Stimulated activated CD4-positive, alpha-beta T cell treated with anti-CD3 and anti-CD28 coated beads, Interleukin-4, amount 100 ng/mL, for 1 hour (primary cell): ENCODE measurements at places on chromosomes 12 and 14.

DNA sequence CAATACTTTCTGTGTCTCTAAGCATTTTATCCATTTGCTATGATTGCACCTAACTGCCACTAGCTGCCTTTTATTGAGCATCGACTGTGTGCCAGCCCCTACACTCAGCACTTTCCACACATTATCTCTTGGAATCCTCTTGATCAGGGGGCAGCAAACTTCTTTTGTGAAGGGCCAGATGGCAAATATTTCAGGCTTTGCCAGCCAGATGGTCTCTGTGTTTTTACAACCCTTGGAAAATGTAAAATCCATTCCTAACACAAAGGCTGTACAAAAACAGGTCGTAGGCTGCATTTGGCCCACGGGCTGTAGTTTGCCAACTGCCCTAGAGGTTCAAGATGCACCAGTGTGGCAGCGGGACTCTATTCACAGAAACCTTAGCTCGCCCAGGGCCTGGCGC lies 19.5 kb downstream of the FOXN4 start:
- no peak for DNase-seq

DNA sequence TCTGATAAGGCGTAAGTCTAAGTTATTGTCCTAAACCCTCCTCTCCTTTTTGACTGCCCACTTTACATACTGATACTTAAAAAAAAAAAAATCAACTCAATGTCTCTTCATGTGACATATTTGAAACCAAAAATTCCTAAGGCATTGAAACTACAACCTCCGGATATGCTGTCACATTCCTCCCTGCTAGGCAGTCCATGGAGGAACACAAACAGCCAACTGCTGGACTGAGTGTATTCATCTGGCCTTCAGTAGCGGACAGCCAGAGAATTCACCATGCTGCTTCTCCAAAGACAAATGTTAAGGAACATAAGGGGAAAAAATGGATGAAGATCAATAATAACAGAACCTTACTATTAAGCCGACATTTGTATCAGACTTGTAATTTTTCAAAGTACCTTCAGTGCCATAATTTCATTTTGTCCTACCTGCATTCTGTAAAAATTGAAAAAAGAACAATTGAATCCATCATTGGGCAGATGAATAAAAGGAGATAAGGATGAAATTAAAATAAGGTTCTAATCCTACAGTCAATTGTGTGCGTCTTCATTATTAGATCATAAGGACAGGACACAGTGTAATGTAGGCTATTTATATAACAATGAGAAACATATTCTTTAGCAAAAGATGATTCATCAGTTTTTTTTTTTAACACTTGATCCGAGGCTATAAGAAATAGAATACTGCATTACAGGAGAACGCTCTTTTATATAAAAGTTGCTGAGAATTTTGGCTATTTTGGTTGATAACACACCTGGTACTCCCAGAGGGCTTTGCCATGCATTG lies 12.2 kb downstream of the RERG start:
- no peak for DNase-seq

- DNase-seq = no peak
These were observed 161.8 kb downstream of the PIWIL1 start for GRCh38 chr12:130499474-130499873.

- DNase-seq = no peak
These were observed 109.4 kb upstream of the GARIN2 start for GRCh38 chr14:67079846-67080245.

DNA sequence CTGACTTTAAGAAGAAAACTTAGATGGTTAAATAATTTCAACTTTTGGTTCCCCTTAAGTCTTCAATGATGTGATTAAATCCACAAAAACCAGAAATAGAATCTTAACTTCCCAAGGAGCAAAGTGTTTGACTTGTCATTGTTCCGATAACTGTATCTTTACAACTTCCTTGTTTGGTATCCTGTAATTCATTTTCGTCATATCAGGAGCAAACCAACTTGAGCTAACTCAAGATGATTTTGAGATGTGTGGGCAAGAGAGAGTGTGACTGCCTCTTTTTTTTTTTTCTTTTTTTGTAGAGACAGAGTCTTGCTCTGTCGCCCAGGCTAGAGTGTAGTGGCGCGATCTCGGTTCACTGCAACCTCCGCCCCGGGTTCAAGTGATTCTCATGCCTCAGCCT lies 25.3 kb downstream of the DRAM1 start:
- no peak for DNase-seq

DNA sequence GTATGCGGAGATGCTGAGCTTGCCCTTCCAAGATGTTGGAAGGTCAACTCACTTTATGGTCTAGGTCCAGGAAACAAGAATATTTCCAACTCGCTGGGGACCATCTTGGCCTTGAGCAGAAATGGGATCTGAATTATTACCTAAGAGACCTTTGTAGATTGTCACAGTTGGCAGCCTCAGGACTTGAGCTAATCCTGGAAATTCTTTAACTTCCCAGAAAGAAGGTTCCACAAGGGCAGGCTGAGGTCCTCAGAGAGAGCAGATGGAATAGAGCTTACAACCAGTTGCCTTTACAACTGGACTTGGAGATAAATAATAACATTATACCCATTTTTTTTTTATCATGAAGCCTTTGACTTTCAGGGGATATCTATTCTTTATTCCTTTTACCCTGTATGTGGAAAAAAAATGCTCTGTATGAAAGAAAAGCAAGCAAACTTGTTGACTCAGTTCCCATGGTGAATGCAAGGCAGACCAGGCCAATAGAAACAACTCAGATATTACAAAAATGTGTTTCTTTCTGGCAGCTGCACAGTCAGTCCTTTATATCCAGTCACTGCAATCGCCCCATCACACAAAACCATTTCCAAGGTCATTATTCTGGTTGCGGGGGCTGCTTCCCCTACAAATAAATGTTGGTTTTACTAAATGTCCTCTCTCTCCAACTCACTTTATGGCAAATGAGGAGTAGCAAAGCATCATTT lies 401.4 kb downstream of the ZFP36L1 start:
- DNase-seq = no peak

GRCh38 chr12:15677228-15677627 lies 112.0 kb downstream of the EPS8 start:
- no peak for DNase-seq

DNA sequence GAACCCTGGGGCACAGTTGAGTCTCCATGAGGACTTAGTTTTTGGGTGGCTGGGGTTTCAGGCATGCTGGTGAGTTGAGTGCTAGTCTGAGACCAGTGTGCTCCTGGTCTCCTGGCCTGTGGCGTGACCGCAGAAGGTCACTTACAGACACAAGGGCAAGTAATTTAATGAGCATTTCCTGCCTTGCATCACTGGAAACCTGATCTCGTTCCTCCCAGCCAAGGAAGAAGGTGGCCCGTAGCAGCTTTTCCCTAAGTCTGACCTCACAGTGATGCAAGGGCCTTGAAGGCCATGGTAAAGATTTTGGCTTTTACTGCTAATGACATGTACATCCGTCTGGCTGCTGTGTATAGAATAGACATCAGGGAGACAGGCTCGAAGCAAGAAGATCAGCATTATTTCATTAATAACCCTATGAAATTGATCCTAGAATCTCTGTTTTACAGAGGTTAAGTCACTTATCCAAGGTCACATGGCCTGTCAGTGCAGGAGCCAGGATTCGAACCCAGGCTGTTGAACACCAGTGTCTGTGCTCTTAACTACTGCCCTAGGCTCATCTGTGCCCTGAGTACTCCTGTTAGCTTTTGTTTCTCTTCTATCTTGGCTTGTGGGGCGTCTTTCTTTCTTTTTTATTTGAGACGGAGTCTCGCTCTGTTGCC lies 4.6 kb downstream of the TMEM120B start:
- DNase-seq = no peak

- DNase-seq = no peak
These were observed 723.1 kb upstream of the TBX3 start for GRCh38 chr12:115407036-115407435.

GRCh38 chr14:35999294-35999693 lies 173.2 kb downstream of the BRMS1L start:
- no peak for DNase-seq

DNA sequence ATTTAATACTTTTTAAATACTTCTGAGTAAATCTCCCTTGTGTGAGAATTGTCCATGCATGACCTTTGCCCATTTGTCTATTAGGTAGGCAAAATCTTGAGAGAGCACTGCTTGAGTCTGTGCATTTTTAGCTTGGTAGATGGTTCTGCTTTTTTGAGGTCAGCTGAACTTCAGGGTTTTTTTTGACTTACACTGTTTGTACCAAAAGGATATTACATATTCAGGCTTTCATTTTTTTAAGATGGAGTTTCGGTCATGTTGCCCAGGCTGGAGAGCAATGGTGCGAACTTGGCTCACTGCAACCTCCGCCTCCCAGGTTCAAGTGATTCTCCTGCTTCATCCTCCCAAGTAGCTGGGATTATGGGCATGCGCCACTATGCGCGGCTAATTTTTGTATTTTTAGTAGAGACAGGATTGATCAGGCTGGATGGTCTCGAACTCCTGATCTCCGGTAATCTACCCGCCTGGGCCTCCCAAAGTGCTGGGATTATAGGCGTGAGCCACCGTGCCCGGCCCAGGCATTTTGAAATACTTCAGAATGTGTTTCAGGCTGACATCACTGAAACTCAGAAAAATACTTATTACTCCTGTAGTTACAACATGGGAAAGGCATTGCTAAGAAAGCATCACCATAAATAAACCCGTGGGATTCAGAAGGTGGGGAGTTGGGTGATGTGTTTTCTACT lies 11.1 kb downstream of the RASSF3 start:
- no peak for DNase-seq

DNA sequence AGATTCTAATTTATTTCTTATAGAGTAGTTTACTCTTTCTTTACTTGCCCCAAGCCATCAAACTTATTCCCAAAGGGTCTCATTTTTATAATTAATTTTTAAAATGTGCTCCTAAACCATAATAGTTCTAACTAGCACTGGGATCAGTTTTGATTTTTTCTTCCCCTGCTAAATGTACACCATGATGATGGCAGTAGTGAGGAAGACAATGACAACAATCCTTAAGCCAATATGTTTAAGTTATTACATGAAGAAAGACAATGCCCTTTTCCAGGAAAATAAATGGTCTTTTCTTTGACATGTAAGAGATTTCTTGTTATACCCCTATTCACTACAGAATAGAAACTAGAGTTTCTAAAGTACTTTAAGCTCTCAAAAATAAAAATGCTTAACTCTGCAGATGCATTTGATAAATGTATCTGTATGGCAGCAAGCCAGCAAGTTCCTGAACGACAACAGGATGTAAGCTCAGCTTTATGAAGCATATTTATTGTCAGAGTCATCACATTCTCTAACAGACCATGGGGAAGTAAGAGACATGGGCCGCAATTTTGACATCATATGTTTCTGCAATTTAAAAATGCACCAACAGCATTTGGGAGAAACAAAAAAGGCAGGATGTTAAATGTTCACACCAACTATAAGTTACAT lies 36.0 kb upstream of the SNX6 start:
- DNase-seq = no peak

GRCh38 chr14:90034835-90035525 lies 26.8 kb upstream of the KCNK13 start:
- DNase-seq = no peak

DNA sequence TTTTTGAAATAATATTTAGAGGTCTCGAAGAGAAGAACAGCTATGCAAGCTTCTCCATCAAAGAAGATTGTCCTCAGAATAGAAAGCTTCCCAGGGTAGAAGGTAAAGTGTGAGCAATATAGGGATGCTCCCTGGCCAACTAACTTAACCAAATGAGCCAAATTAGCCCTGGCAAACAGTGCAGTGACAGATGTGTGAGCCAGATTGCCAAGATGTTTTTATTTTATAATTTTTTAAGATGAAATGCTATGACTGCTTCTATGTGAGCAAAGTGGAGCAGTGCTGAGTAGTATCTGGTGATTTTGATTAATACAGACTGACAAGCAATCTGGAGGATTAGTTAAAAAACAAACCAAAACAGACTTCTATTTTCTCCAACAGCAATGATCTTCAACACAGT lies 202.1 kb downstream of the NOVA1 start:
- DNase-seq = no peak

GRCh38 chr12:112843287-112843686 lies 51.7 kb downstream of the RPH3A start:
- no peak for DNase-seq

DNA sequence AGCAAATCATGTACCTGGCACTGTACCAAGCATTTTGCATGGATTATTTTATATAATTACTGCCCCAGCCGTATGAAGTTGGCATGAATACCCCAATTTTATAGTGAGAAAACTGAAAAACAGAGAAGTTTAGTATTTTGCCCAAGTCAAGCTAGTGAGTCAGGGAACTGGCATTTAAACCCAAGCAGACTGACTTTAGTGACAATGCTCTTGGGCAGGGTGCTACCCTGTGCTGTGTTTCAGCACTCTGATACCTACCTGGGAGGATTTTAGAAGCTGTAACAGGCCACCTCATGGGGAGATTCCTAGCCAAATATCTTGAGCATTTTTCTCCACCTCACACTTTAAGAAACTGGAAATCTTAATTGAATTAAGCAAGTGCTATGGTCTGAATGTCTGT lies 98.1 kb upstream of the MAX start:
- DNase-seq = no peak

DNA sequence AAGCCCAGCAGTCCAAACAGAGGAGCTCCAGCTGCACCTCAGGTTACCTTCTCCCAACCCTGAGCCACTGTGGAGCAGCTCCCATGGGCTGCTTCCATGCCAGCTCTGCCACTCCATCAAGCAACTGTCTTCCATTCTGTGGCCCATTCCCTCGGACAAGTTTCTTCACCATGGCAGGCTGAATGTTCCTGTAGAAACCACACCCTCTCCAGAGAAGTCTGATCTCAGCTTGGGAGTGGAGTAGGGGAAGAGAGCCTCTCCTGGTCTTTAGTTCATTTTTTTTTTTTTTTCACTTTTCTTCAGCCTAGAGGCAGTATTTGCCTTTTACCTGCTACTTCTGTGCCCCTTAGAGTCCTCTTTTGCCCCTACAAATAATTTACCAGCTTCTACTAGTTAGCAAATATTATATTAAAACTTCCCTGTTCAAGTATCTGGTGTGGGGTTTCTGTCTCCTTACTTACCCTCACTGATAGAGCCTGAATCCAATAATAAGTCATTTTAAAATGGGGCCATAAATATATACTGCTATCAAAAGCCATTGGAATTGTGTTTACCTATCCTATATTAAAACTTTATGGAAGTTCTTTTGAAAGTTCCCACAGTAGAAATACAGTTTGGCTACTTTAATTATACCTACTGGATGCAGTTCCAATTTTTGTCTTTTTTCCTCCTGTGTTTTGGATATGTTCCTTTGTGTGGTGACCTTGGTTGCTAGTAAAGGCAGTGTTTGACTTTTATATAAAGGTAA lies 11.7 kb upstream of the SLC17A8 start:
- DNase-seq = no peak
